ENCODE measurements at places on chromosomes 5 and 9. TPM values are rescaled to one million over a fixed set of nuclear protein-coding genes. Genes with fewer than 3 reads are reported as not detected.

- no peak overlapping the region for H3K4me3 ChIP-seq
- H3K4me1 ChIP-seq = no peaks in the 10 kb centered on the region
- H3K27me3 ChIP-seq = no peaks in the 10 kb centered on the region
- no peak overlapping the region for H3K27ac ChIP-seq
- H3K36me3 ChIP-seq = no peaks in the 10 kb centered on the region
Observed at GRCh38 chr5:109700516-109701153, 10.9 kb downstream of the MAN2A1 start.

- H3K4me3 ChIP-seq = no peak overlapping the region
- H3K4me1 ChIP-seq = no peaks in the 10 kb centered on the region
- DNase-seq = no peak
- no peak overlapping the region for H3K27ac ChIP-seq
- H3K27me3 ChIP-seq = no peaks in the 10 kb centered on the region
Observed at GRCh38 chr5:56389261-56389660, 156.1 kb upstream of the ANKRD55 start.

GRCh38 chr5:53355316-53355715 is 125.1 kb upstream of the FST start:
- H3K27me3 ChIP-seq = no peaks in the 10 kb centered on the region
- no peaks in the 10 kb centered on the region for H3K4me1 ChIP-seq
- H3K36me3 ChIP-seq = no peaks in the 10 kb centered on the region
- H3K27ac ChIP-seq = no peak overlapping the region

DNA sequence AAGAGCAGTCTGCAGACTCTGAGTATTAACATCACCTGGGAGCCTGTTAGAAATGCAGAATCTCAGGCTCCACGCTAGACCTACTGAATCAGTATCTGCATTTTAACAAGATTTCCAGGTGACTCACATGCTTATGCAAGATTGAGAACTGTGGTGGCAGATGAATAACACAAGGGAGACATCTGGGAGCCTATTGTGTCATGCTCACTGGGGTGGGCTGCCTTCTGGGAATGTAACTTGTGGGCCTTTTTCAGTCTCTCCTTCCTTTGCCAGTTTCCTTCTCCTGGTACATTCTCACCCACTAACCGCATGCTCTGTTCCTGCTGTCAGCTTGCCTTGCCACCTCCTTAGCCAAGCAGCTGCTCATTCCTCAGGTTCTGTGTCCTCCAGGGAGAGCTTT is 176.6 kb upstream of the C9orf72 start:
- no peak for DNase-seq
- H3K27ac ChIP-seq = no peak overlapping the region
- no peak overlapping the region for H3K4me3 ChIP-seq
- no peaks in the 10 kb centered on the region for H3K36me3 ChIP-seq

GRCh38 chr5:159619826-159620225 is 289.5 kb upstream of the IL12B start:
- no peaks in the 10 kb centered on the region for H3K36me3 ChIP-seq
- H3K27ac ChIP-seq = no peak overlapping the region
- no peaks in the 10 kb centered on the region for H3K27me3 ChIP-seq
- H3K4me3 ChIP-seq = no peak overlapping the region
- DNase-seq = no peak
- H3K4me1 ChIP-seq = no peaks in the 10 kb centered on the region

GRCh38 chr5:66565878-66566277 is 30.3 kb upstream of the MAST4 start:
- H3K4me1 ChIP-seq = no peaks in the 10 kb centered on the region
- no peaks in the 10 kb centered on the region for H3K36me3 ChIP-seq
- no peak overlapping the region for H3K27ac ChIP-seq
- no peak for DNase-seq

GRCh38 chr5:12467799-12468198 is 563.6 kb upstream of the CTNND2 start:
- no peak overlapping the region for H3K4me3 ChIP-seq
- H3K36me3 ChIP-seq = no peaks in the 10 kb centered on the region
- no peaks in the 10 kb centered on the region for H3K27me3 ChIP-seq
- no peaks in the 10 kb centered on the region for H3K4me1 ChIP-seq

DNA sequence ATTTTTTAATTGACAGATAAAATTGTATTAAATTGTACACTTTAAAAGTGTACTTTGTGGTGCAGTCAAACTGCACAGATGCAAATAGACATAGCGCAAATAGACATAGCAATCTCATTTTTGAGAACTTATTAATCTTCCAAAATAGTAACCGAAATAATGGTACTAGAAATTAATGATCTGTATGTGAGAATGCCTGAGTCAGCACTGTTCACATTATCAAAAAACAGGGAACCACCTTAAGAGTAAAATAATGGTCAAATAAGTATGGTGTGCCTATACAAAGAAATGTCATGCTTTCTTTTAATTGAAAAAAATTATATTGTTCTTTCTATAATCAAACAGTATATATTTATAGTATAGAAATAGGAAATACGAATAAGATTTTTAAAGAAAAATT is 461.9 kb downstream of the EFNA5 start:
- no peaks in the 10 kb centered on the region for H3K4me1 ChIP-seq
- no peaks in the 10 kb centered on the region for H3K27me3 ChIP-seq
- no peaks in the 10 kb centered on the region for H3K36me3 ChIP-seq
- H3K4me3 ChIP-seq = no peak overlapping the region
- DNase-seq = no peak

DNA sequence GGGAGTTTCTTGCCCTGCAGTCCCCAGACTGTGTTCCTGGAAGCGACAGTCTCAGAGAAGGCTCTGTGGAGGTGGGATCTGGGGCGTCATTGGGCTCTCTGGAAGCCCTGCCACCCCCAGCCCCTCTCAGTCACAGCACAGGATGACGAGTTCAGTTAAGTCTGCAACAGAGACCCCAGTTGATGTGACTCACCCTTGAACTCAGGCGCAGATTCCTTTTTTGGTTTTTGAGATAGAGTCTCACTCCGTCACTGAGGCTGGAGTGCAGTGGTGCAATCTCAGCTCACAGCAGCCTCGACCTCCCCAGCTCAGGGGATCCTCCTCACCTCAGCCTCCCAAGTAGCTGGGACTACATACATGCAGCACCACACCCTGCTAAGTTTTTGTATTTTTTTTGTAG is 8.3 kb downstream of the HRH2 start:
- no peaks in the 10 kb centered on the region for H3K4me1 ChIP-seq
- H3K27ac ChIP-seq = no peak overlapping the region
- no peaks in the 10 kb centered on the region for H3K27me3 ChIP-seq
- no peak overlapping the region for H3K4me3 ChIP-seq

GRCh38 chr9:8571643-8572042 is 772.1 kb upstream of the DMAC1 start:
- DNase-seq = no peak
- no peaks in the 10 kb centered on the region for H3K4me1 ChIP-seq
- no peak overlapping the region for H3K4me3 ChIP-seq
- no peaks in the 10 kb centered on the region for H3K36me3 ChIP-seq
- H3K27me3 ChIP-seq = no peaks in the 10 kb centered on the region

- H3K4me1 ChIP-seq = peaks cover 6% of the 10 kb centered on the region
- no peak for DNase-seq
- no peak overlapping the region for H3K4me3 ChIP-seq
- no peak overlapping the region for H3K27ac ChIP-seq
- H3K36me3 ChIP-seq = no peaks in the 10 kb centered on the region
Observed at GRCh38 chr9:96423322-96423984, 5.3 kb upstream of the ZNF367 start.

DNA sequence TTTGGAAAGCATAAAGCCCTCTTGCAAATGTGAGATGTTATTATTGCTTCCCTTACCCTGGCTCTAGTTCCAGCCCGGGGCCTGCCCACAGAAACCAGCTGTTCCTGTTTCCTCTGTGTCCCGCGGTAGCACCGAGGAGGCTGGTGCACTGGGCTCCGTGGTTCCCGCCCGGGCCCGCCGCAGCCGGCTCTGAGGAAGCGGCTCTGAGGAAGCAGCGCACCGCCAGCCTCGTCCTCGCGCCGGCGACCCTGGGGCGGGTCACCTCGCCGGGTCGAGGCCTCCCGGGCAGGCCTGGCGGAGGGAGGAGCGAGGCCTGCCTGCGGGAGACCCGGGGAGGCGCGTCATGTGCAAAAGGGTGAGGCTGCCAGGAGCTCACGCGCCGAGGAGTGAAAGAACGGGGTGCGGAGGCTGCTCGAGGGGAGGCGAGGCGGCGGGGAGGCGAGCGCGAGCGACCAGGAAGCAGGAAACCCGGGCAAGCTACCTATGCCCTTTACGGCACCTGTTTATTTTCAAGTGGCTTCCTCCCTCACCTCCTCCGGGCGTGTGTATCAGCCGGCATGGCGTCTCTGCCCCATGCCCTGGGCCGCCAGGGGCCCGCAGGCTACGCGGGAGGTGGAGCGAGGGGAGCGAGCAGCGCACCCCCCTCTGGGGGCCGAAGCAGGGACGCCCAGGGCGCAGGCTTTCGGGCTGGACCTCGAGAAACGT is 61.3 kb upstream of the MEGF10 start:
- peak overlapping the region; percentile 82 for H3K27ac ChIP-seq
- no peaks in the 10 kb centered on the region for H3K4me1 ChIP-seq
- no peaks in the 10 kb centered on the region for H3K27me3 ChIP-seq
- DNase-seq = peak; percentile 33
- no peaks in the 10 kb centered on the region for H3K36me3 ChIP-seq

GRCh38 chr9:89379508-89380115 is 61.3 kb downstream of the SECISBP2 start:
- no peak for DNase-seq
- H3K27me3 ChIP-seq = no peaks in the 10 kb centered on the region
- no peaks in the 10 kb centered on the region for H3K4me1 ChIP-seq
- H3K36me3 ChIP-seq = no peaks in the 10 kb centered on the region
- no peak overlapping the region for H3K27ac ChIP-seq

DNA sequence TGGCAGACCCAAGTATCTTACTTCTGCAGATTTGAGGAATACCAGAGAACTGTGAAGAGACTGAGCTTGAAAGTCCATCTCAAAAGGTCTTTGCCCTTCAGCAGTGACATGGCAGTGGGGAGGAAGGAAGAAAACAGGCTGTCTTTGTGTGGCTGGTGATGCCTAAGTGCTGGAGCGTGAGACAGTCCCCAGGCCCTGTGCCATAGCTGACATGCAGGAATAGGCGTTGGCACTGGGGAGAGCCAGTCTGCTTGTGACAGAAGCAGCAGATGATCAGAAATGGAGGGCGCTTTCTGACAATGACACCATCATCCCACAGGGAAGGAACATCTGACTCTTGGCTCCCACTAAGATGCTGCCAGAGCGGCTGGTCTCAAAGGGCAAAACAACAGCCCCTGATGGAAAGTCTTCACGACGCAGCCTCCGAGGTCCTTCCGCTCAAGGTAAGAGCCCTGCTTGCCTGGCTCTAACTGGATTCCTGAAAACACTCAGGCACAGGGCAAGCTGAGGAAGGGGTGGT is 15.5 kb upstream of the GLRX start:
- H3K27me3 ChIP-seq = no peaks in the 10 kb centered on the region
- no peaks in the 10 kb centered on the region for H3K36me3 ChIP-seq
- H3K4me3 ChIP-seq = no peak overlapping the region
- H3K27ac ChIP-seq = no peak overlapping the region
- no peak for DNase-seq

DNA sequence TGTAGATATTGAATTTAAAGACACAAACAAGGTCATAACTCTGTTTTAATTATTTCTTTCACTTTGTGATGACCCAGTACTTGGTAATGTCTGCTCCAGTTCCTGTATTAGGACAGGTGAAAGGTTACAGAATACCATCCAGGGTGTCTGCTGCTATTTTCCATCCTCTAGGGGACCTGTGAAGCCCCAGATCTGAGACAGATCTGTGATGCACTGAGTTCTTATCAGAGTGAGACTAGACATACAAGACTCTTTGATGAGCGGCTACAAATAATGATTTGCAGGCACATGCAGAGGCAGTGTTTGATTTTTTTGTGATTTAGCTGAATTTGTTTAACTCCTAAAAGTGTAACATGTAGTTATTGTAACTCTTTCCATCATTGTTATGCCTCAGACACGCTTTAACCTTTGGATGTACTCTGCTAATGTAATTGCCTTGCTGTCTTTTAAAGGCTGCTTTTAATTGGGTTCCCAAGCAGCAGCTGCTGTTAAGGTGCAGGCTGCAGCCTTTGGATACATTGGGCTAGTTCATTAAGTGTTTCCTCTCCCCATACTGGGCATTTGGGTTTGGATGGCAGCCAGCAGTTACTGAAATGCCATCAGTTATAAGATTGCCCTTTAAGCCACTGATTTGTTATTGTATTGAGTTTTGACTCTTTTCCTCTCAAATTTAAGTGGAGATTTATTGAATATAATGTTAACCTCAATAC is 63.3 kb downstream of the RASGRF2 start:
- H3K4me1 ChIP-seq = no peaks in the 10 kb centered on the region
- DNase-seq = no peak
- no peak overlapping the region for H3K4me3 ChIP-seq
- H3K27ac ChIP-seq = no peak overlapping the region
- H3K36me3 ChIP-seq = no peaks in the 10 kb centered on the region

GRCh38 chr9:92359394-92359995 is 33.7 kb downstream of the CENPP start:
- H3K27me3 ChIP-seq = no peaks in the 10 kb centered on the region
- no peak overlapping the region for H3K4me3 ChIP-seq
- no peak overlapping the region for H3K27ac ChIP-seq
- no peaks in the 10 kb centered on the region for H3K36me3 ChIP-seq
- H3K4me1 ChIP-seq = no peaks in the 10 kb centered on the region

- no peaks in the 10 kb centered on the region for H3K27me3 ChIP-seq
- H3K27ac ChIP-seq = no peak overlapping the region
- H3K4me3 ChIP-seq = no peak overlapping the region
- H3K36me3 ChIP-seq = no peaks in the 10 kb centered on the region
Observed at GRCh38 chr5:133603711-133604110, 8.6 kb downstream of the FSTL4 start.

GRCh38 chr9:75133396-75133795 is 45.1 kb downstream of the OSTF1 start:
- H3K27me3 ChIP-seq = no peaks in the 10 kb centered on the region
- no peak overlapping the region for H3K4me3 ChIP-seq
- no peaks in the 10 kb centered on the region for H3K36me3 ChIP-seq
- no peak overlapping the region for H3K27ac ChIP-seq

DNA sequence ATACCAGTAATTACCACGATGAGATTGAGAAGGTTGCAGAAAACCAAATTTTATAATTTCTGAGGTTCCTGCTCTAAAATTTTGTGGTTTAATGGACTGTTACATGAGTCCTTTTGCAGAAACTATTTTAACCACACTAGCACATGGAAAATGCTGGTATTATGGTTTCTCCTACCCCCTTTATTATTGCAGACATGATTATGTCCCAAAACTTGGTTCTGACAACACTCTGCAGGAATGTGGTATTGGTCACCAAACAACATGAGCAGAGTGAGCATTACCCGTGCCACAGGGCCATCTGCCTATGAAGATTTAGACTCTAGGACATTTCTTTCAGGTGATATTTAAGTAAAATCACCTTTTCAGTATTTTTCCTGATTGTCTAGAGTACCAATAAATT is 2.8 kb upstream of the ECM2 start:
- no peaks in the 10 kb centered on the region for H3K27me3 ChIP-seq
- no peak for DNase-seq
- H3K4me3 ChIP-seq = no peak overlapping the region
- H3K4me1 ChIP-seq = no peaks in the 10 kb centered on the region
- H3K36me3 ChIP-seq = no peaks in the 10 kb centered on the region
- no peak overlapping the region for H3K27ac ChIP-seq

- H3K27me3 ChIP-seq = no peaks in the 10 kb centered on the region
- DNase-seq = peak; percentile 39
- H3K4me1 ChIP-seq = no peaks in the 10 kb centered on the region
- H3K36me3 ChIP-seq = no peaks in the 10 kb centered on the region
Observed at GRCh38 chr5:113232667-113233066, 202.1 kb downstream of the TSSK1B start.

The TIGD6 gene
- total RNA-seq = 3.9 TPM

The PCDHB14 gene
- 11.5 TPM for total RNA-seq

The MEF2C gene
- 92.4 TPM for total RNA-seq

The ZCCHC10 gene
- total RNA-seq = 10.2 TPM

The TMEM252 gene
- 0.69 TPM for total RNA-seq

The ANKRD18B gene
- not detected for total RNA-seq

Data from uterus (tissue), 4 donors.